ENCODE measurements at places on chromosomes 4 and X.

GRCh38 chrX:107465932-107466620 is 16.6 kb downstream of the FRMPD3 start:
- DNase-seq = no peak

- DNase-seq = no peak
Observed at GRCh38 chr4:145716200-145716599, 36.3 kb downstream of the C4orf51 start.

GRCh38 chr4:7195546-7196287 is 3.4 kb downstream of the SORCS2 start:
- peak; percentile 33 for DNase-seq

- no peak for DNase-seq
Observed at GRCh38 chrX:14309431-14309830, 219.9 kb upstream of the GLRA2 start.

DNA sequence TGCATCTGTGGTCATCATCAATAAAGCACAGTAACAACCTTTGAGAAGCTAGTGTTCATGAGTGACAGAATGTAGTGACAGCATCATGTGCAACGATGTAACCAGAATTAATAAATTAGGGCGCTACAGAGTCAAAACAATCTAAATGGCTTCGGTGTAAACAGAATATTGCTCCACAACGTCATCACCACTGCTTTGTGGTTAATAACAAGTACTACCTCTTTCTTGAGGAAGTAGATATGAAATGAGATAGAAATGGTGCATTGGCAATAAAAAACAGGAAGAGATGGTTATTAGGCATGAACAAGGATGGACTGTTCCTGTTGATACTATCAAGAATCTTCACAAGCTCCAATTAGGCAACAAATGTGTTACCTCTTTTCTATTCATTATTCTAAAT is 8.7 kb upstream of the PDHA2 start:
- no peak for DNase-seq

DNA sequence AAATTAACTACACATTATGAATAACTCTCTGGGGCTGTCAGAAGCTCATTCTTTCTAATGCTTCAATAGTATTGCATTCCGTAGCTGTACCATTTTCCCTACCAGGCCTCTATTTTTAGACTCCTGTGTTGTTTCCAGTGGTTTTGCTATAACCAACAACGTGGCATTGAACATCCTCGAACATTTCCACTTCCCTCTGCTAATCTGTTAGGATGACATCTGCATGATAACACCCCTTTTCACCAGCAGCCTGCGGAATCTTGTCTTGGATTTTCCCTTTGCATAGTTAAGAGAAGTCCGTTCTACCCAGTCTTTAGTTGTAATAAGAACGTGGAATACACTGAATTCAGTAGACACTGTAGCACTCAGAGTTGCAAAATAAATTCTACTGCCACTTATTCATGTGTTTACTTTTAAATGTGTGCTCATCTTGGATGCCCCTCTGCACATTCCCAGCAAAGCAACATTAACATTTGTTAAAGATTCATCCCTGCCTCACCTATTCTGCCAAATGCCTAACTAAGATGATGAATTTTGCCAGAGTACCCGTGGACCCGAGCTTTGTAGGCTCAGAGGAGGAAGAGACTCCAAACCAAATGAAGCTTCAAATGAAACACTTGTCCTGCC is 55.6 kb downstream of the SEL1L3 start:
- DNase-seq = no peak

GRCh38 chr4:3320361-3321023 is 27.7 kb downstream of the RGS12 start:
- no peak for DNase-seq

DNA sequence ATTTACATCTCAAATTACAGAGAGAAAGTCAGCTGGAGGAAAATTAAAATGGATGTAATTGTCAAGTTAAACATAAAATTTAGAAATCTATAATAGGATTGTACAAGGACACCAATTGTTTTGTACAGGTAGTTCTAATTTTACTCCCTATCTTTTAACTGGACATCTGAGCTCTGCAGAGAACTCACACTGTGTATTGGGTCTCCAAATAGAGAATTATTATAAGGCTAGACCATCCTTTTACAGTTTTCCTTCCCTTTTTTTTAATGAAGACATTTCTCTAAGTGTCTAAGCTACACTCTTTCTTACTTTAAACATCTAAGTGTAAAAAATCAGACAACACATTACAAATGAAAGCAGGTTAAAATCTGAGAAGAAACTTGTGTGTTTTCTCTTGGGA is 78.4 kb upstream of the GC start:
- DNase-seq = no peak

- no peak for DNase-seq
Observed at GRCh38 chr4:99790796-99791617, 25.6 kb upstream of the DAPP1 start.

- no peak for DNase-seq
Observed at GRCh38 chr4:184347251-184348239, 126.8 kb downstream of the IRF2 start.

DNA sequence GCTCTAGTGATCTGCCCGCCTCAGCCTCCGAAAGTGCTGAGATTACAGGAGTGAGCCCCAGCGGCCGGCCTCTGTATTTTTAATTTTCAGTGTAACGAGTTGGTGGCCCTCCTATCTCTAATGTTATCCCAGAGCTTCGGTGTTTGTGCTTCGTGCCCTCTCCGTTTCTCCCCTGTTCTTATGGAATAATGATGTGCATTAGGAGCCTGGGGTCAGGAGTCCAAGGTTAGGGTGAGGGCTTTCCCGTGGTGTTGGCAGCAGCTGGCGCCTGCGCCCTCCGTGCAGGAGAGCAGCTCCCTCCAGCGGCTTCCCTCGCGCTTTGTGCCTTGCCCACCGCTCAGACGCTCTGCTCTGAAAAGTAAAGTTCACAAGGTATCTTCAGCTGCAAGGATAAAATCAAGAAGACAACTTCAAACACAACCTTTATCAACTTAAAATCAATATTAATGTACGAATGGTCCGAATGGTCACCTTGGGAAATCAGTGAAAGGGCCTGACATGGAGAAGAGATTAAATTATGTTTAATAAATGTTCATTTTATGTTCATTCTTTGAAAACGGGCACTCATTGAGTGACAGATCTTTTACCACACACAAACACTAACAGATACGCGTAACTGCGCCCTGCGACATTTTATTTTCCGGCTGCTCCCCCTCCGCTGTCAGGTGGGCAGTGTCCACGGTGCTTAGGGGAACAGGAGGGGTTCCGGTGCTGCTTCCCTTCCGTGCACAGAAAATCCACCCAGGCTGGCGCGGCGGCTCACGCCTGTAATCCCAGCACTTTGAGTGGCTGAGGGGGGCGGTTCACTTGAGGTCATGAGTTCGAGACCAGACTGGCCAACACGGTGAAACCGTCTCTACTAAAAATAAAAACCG is 62.4 kb downstream of the TRAPPC11 start:
- peak; percentile 1 for DNase-seq

DNA sequence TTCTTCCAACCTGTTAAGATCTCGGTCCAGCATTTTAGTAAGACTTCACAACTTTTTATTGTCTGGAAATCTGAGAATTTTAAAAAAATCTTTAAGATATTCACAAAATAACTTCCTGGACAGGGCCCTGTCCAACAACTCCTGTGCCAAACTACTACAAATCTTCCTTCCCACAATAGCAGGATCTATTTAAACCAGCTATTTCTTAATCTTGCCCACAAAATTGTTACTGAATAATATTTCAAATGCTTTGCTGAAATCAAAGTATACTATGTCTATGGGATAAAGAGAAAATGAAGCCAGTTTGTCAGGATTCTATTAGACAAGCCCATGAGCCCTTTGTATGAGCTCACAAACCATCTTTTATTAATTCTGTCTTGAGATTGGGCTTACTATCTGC is 104.1 kb upstream of the DDIT4L start:
- DNase-seq = no peak

All from fibroblast of skin of left biceps (primary cell).